ENCODE measurements at places on chromosomes 2 and 18. TPM values are rescaled to one million over a fixed set of nuclear protein-coding genes. Genes with fewer than 3 reads are reported as not detected.

DNA sequence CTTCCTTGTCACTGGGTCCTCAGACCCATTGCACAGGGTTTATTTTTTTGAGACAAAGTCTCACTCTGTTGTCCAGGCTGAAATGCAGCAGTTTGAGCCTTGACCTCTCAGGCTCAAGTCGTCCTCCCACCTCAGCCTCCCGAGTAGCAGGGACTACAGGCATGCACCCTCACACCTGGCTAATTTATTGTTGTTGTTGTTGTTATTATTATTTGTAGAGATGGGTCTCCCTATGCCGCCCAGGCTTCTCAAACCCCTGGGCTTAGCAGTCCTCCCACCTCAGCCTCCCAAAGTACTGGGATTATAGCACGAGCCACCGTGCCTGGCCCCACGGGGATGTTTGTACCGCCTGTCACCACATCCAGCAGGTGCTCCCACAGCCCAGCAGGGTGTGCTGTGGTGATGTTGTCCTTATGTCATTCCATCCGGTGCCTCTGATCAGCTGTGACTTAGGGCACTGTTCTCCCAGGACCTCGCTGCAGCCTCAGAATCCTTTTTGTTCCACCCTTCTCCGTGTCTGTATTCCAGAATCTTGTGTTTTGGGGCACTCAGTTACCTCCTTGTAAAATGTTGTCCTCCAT lies 182.3 kb downstream of the INO80D start:
- no peak overlapping the region for H3K27ac ChIP-seq
- no peaks in the 10 kb centered on the region for H3K4me1 ChIP-seq
- H3K4me3 ChIP-seq: no peak overlapping the region
- H3K27me3 ChIP-seq: no peaks in the 10 kb centered on the region
- DNase-seq: peak; percentile 62

DNA sequence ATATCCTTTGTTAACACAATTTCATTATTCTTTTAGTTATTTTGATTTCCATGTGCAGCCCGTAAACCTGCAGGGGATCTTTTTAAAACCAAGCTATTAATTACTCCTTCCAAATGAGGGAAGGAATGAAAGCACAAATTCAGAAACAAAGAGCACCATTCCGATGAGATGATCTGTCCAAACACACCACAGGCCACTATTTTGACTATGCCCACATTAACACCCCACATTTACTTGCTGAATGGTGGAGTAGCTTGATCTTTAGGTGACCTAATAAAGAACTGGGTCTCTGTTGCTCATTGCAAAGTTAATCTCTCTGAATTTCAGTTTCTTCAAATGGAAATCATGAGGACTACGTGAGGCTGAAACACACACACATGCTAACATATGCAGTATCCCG lies 218.0 kb downstream of the IRS1 start:
- H3K27ac ChIP-seq: no peak overlapping the region
- no peak for DNase-seq
- H3K27me3 ChIP-seq: no peaks in the 10 kb centered on the region
- H3K4me3 ChIP-seq: no peak overlapping the region
- H3K4me1 ChIP-seq: no peaks in the 10 kb centered on the region

DNA sequence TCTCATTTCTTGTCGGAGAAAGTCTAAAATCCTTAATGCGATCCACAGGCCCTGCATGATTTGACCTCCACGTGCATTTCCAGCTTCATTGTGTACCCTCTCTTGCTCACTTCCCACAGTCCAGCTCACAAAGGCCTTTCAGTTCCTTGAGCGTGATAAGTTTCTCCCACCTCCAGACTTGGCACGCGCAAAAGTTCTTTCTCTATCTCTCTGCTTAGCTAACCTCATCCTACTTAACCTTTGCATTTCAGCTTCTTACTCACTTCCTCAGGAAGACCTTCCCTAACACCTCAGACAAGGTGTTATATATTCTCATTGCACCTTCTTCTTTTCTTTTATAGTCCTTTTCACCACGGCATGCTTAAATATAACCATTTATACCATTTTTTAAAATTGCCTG lies 124.8 kb upstream of the XPO1 start:
- H3K27ac ChIP-seq: no peak overlapping the region
- peaks cover 16% of the 10 kb centered on the region for H3K4me1 ChIP-seq
- no peaks in the 10 kb centered on the region for H3K27me3 ChIP-seq
- H3K36me3 ChIP-seq: no peaks in the 10 kb centered on the region

GRCh38 chr2:168583710-168584521 lies 127.8 kb downstream of the CERS6 start:
- H3K27me3 ChIP-seq: no peaks in the 10 kb centered on the region
- H3K36me3 ChIP-seq: no peaks in the 10 kb centered on the region
- no peak overlapping the region for H3K4me3 ChIP-seq
- DNase-seq: peak; percentile 16
- H3K4me1 ChIP-seq: no peaks in the 10 kb centered on the region
- no peak overlapping the region for H3K27ac ChIP-seq

The TMEM237 gene
- 5.8 TPM for total RNA-seq

The SIX2 gene
- 3.2 TPM for total RNA-seq

GRCh38 chr2:135709992-135710391 lies 31.7 kb upstream of the UBXN4 start:
- no peak overlapping the region for H3K4me3 ChIP-seq
- H3K27me3 ChIP-seq: no peaks in the 10 kb centered on the region
- H3K4me1 ChIP-seq: no peaks in the 10 kb centered on the region
- DNase-seq: peak; percentile 28

GRCh38 chr2:170917957-170918356 lies 11.1 kb upstream of the GORASP2 start:
- no peaks in the 10 kb centered on the region for H3K4me1 ChIP-seq
- no peak overlapping the region for H3K4me3 ChIP-seq
- H3K27ac ChIP-seq: no peak overlapping the region
- no peaks in the 10 kb centered on the region for H3K36me3 ChIP-seq
- no peak for DNase-seq
